ENCODE measurements at places on chromosomes 1 and 21.

- DNase-seq = no peak
Observed at GRCh38 chr21:41366522-41367151, 4.8 kb downstream of the MX2 start.

- no peak for DNase-seq
Observed at GRCh38 chr1:36304521-36304920, 1.6 kb upstream of the SH3D21 start.

DNA sequence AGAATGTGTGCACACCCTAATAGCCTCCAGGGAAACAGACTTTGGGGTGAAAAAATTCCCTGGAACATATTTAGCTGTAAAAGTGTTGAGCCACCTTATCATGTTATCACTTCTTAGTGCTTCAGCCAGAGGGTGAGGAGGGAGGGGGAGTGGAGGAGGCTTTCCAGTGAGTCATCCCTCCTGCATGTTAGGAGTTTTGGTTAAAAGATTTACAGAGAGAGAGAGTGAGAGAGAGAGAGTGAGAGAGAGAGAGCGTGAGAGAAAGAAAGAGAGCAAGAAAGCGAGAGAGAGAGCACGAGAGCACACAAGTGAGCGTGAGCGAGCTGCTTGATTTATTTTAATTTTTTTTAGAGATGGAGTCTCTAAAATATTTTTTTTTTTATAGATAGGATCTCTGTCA, 13.5 kb upstream of the CACNA1E start:
- no peak for DNase-seq

DNA sequence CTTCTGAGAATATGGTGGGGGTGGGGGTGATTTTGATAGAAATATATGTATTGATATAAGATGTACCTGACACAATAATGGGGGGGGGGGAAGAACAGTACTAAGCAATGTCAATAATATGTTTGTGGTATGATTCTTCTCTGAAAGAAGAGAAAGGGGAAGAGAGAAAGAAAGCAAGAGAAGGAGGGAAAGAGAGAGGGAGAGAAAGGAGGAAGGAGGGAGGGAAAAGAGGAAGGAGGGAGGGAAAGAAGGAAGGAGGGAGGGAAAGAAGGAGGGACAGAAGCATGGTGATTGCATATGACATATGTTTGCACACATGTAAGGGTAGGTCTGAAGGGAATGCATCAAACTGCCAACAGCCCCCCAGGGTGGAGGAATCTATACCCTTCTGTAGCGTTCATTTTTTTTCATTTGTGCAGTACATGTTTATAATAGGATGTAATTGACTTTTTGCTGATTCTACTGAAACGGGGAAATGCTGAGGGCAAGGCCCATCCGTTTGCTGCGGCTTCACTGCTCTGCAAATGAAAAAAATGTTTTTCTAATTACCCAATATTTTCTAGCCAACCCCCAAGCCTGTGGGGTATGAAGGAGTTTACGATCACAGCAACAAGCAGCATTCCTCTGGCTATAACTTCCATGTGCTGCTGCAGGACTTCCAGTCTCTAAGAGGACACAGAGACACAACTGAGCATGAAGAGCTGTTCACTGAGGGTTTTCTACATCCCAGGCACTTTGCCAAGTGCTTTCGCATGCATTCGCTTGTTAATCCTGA, 119.3 kb upstream of the ZC3H12A start:
- no peak for DNase-seq

GRCh38 chr1:163580926-163581325, 259.2 kb downstream of the NUF2 start:
- no peak for DNase-seq

DNA sequence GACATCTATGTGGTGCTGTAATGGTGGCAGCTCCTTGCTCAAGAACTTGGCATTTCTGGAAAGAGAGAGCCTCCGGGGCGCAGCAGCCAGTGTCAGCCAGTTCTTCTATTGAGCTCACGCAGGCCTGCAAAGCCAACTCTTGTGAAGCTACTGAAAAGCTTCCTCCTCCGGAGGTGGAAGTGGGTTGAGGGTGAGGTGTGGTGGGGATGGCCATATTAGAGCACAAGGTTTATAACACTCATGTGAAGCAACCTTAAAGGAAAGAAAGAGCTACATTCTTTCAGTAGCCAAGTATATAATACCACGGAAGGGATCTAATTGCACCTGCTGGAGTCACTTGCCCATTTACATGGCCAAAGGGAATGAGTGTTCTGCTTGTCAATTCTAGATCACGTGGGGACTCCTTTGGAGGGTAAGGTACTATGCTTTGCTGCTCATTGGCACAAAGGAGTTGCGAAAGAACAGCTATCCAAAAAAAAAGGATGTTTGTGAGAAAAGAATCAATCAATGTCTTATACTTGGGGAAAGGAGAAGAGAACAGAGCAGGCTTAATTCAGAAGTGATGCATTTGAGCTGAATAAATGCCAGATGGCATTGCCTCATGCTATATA, 18.3 kb upstream of the MAP10 start:
- DNase-seq = no peak

GRCh38 chr1:58440696-58441095, 105.8 kb downstream of the OMA1 start:
- no peak for DNase-seq

GRCh38 chr1:29258976-29259801, 22.9 kb downstream of the PTPRU start:
- DNase-seq = no peak

DNA sequence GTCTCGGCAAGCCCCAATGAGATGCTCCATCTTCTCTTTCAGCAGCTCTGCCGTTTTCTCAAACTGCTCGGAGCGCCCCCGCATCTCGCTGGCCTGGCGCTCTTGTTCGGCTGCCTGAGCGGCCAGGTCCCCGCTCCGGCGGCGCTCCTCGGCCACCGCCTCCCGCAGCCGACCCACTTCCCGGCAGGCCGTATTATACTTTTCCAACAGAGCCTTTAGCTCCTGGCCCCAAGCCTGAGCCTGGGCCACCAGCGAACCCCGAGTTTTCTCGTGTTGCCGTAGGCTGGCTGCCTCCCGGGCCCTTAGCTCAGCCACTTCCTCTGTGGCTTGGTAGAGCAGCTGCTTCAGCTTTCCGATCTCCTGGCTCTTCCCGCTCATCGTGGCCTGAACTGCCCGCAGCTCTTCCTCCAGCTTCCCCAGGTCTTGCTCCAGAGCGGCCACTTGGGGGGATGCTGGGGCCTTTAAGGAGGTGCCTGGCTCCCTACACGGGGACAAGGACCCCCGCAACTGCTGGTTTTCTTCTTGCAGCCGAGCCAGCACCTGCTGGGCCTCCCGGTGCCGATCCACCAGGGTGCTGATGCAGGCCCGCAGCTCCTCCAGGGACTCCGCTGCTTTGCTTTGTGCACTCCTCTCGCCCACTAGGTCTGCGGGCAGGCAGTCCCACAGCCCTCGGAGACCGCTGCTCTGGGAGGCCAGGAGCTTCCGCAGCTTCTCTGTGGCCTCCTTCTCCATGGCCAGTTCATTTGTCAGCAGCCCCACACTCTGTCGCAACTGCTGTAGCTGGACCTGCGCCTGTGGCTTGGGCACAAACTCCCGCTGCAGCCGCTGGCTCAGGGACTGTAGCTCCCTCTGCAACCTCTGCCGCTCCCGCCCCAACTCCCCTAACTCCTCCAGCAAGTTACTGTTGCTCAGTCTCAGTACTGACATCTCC, 13.4 kb upstream of the PIAS3 start:
- DNase-seq = no peak

- DNase-seq = no peak
Observed at GRCh38 chr1:19866758-19867157, 15.4 kb upstream of the OTUD3 start.

- no peak for DNase-seq
Observed at GRCh38 chr1:93842750-93843500, 36.1 kb downstream of the DNTTIP2 start.

Data from activated T-helper 2 cell treated with anti-CD3 and anti-CD28 coated beads, Interferon-gamma antibody, Interleukin-2, Interleukin-4, amounts not matched to agents 10 μg/mL and 5 μg/mL and 100 μg/mL, durations not matched to agents 14 hours and 24 hours and 36 hours (primary cell).